ENCODE measurements at places on chromosomes 2 and 18. TPM values are rescaled to one million over a fixed set of nuclear protein-coding genes. Genes with fewer than 3 reads are reported as not detected.

The IL1F10 gene
- not detected for total RNA-seq

The ZNF514 gene
- 21.1 TPM for total RNA-seq

DNA sequence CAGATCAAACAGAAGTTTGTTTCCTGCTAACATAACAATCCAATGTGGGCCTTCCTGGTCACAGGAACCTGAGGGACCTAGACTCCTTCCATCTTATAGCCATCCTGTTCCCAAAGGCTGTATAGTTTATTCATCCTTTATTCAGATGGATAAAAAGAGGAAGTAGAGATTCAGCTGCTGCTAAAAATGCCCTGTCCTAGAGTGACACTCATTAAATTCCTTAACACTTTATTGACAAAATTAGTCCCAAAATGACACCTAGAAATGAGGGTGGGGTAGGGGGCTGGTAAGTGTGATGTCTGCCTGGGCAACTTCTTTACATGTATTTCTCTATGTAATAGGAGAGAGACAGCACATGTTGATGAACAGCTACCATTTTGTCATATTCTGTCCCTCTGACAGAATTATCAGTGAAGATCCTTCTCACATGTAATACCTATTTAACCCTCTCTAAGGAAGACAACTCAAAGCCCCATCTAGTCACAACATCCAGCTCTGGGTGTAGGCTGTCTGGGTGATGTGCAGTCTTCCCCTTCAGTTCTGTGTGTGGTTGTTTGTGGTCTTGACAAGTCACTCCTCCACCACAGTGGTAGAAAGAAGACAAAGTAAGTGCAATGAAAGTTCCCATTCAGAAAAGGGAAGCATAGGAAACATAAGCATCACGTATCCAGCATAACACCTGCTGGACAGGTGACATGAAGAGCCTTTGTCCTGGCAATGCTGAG is 253.9 kb upstream of the CNTNAP5 start:
- H3K4me1 ChIP-seq, result peaks cover 4% of the 10 kb centered on the region
- H3K27me3 ChIP-seq, result no peaks in the 10 kb centered on the region
- no peak overlapping the region for H3K27ac ChIP-seq
- H3K4me3 ChIP-seq, result no peak overlapping the region
- no peaks in the 10 kb centered on the region for H3K36me3 ChIP-seq

- H3K36me3 ChIP-seq, result no peaks in the 10 kb centered on the region
- no peaks in the 10 kb centered on the region for H3K4me1 ChIP-seq
- no peak overlapping the region for H3K27ac ChIP-seq
- no peak overlapping the region for H3K4me3 ChIP-seq
Measured at GRCh38 chr18:75140296-75140695, 68.6 kb downstream of the PTGR3 start.

- no peak overlapping the region for H3K4me3 ChIP-seq
- H3K27me3 ChIP-seq, result no peaks in the 10 kb centered on the region
- no peaks in the 10 kb centered on the region for H3K36me3 ChIP-seq
- peaks cover 14% of the 10 kb centered on the region for H3K4me1 ChIP-seq
- no peak for DNase-seq
Measured at GRCh38 chr18:32438173-32438572, 32.5 kb downstream of the GAREM1 start.

- H3K36me3 ChIP-seq, result peaks cover 21% of the 10 kb centered on the region
- no peaks in the 10 kb centered on the region for H3K27me3 ChIP-seq
- H3K4me1 ChIP-seq, result peaks cover 27% of the 10 kb centered on the region
Measured at GRCh38 chr18:55236150-55236931, 277.1 kb upstream of the CCDC68 start.

GRCh38 chr2:214264171-214264570 is 146.7 kb upstream of the VWC2L start:
- no peaks in the 10 kb centered on the region for H3K27me3 ChIP-seq
- no peaks in the 10 kb centered on the region for H3K36me3 ChIP-seq
- H3K27ac ChIP-seq, result no peak overlapping the region
- no peak overlapping the region for H3K4me3 ChIP-seq
- DNase-seq, result no peak
- H3K4me1 ChIP-seq, result no peaks in the 10 kb centered on the region
